ENCODE measurements at places on chromosomes 1 and 21.
A peak's percentile ranks its signal among the peaks of the same experiment; 100 is the strongest.

DNA sequence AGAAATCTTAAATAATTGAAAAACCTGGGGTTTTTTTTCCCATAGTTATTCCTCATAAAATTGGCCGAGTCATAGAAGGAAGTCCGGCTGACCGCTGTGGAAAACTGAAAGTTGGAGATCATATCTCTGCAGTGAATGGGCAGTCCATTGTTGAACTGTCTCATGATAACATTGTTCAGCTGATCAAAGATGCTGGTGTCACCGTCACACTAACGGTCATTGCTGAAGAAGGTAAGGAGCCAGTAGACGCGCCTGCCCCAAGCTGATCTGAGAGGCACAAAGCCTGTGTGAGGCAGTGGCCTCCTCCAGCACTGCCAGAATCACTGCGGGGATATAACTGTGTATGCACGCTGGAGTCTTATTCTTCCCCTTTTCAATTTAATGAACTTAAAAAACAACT, 100.3 kb downstream of the PHTF1 start:
- DNase-seq, result no peak

- DNase-seq, result no peak
Measured at GRCh38 chr1:46714976-46715375, 3.9 kb downstream of the EFCAB14 start.

- DNase-seq, result no peak
Measured at GRCh38 chr1:186304982-186305949, 69.8 kb downstream of the TPR start.

DNA sequence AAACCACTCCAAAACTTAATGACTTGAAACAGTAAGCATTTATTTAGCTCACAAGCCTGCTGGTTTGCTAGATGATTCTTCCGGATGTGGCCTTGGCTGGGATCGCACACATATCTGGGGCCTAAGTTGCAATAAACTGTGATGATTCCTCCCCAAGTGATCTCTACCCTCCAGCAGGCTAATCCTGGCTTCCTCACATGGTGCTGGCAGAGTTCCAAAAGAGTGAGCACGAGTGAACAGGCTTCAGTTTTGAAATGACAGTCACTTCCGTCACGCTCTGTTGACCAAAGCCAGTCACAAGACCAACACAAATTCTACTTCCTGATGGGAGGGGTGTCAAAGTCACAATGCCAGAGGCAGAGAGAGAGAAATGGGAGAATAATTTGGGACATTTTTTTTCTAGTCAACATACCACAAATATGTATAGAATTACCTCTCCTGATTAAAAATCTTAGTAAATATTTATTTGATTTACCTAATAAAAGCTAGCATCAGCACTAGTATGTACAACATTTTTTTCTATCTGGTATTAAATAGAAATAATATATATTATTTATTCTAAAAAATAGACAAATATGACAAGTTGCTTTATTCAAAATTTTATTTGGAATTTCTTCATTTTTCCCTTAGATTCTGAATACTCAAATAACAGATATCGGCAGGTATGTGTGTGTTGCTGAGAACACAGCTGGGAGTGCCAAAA, 292.7 kb downstream of the TPR start:
- DNase-seq, result peak; percentile 55

DNA sequence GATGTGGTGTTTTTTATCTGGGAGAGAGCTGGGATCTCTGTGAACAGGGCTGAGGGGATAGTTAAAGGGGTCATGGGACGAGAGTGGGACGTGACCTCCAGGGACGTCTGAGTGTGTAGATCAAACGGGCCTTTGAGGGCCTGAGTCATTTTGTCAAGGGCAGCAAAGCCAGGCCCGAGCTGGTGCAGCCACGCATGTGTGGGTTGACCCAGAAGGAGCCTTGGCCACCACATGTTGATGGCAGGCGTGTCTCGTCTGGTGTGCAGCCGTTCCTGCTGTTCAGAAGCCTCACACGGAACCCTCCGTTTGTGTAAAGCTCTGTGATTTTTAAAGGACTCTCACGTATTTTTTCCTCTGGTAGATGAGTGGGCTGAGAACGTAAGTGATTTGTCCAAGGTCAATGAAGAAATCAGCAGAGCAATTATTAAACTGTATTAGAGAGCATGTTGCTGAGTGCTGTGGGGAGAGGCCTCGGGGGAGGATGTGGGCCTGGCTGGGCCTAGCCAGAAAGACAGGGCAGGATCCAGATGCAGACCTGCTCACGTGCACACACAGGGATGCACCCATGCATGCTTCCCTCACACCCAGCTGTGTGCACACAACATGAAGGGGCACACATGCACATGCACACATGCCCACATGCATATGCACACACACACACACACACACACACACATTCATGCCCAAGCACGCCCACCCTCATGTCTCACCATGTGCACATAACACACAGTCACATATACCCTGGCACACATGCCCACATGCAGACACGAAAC, 89.8 kb downstream of the AJAP1 start:
- DNase-seq, result no peak

DNA sequence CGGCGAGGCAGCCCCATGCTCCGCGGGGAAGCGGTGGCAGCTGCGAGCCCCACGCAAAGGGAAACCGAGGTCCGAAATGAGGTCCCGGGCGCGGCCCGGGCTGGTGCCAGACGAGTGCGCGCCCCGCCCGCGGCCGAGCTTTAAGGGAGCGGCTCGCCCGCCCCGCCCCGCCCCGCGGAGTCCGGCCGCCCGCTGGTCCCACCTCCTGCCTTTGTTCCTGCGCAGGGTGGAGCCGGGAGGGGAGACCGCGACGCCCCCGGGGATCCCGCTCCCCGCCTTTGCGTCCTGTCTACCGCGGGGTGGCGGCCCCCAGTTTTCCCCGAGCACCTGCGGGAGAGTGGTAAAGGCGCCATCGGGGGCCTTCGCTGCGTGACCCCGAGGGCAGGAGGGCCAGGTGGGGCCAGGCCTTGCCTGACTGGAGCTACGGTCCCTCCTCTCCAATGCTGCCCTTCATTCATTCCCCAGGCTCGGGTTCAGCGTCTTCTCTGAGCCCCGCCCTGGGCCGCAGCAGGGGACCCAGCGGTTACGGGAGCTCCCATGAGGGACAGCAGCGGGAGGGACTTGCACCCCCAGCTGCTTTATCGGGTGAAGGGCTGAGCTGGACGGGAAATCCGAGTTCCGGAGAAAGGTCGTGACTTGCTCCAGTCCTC, at the start of gene HES2:
HES2 (minus strand) TSS at position 116 of the 650 bp plus-strand sequence; CDS start at position 17, 99 bp downstream.
- no peak for DNase-seq

DNA sequence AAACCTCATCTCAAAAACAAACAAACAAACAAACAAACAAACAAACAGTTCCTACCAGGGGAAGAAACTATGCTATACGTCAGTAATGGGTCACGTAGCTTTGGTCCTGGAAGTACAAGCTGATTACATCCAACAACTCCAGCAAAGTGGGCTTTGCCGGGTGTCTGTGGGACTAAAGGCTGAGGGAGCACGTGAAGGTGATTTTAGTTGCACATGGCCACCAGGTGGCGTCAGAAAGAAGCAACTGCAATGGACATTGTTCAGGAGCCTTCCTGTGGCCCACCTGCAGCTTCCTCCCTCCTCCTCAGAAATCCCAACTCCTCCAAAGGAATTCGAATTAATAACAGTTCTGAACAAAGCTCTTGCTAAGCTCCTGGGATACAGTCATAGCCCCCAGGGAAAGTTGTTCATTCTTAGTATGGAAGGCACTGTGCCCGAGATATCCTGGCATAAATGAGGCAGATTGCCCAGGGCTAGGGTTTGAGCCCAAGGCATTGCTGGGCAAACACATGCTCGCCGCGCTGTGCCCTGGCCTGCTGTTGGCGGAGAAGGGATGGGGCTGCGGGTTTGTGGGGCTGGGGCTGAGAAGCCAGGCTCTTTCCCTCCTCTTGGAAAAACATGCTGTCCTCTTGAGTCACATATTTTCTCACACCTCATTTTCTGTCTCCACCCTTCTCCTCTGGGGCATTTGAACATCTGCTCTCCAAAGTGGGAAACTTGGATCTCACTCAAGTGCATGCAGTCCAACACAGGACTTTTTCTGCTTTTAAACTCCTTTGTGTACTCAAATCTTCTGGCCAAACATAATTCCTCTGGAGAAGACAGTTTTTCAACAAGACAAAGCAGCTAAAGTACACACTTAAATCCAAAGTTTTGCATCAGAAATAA, 28.6 kb downstream of the AKNAD1 start:
- peak; percentile 92 for DNase-seq

GRCh38 chr1:105700723-105701122, 1355.8 kb upstream of the PRMT6 start:
- no peak for DNase-seq

DNA sequence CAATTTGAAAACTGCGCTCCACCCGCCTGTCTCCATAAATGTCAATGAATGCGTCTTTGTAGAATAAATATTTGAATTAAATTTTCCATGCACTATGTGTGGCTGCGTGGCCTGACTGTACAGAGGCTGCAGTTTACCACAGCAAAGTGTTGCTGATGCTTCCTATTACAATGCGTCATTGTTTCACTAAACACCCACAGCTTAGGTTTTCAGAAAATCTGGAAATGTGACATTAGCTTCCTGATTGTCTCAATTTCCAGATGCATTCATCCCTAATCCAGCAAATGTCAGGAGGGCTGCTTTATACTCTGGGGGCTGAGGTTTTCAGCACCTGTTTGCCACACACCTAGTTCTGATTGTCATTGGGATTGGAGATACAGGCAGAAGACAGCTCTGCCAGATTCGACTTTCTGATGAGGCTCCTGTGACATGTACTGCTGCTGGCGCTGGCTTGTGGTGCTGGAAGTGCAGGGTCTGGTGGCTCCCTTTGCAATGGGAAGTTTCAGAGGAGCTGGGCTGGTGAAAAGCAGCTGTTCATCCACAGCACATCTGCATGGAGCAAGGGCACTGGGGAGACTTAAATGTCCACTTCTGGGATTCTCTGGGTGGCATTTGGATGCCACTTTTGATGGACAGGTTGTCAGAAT, 40.0 kb downstream of the URB2 start:
- no peak for DNase-seq
